Activated T-cell treated with anti-CD3 and anti-CD28 coated beads, Interleukin-2, amount 50 U/mL, for 72 hours (primary cell): ENCODE measurements at places on chromosomes 7 and 10. TPM values are rescaled to one million over a fixed set of nuclear protein-coding genes. Genes with fewer than 3 reads are reported as not detected.

- H3K27me3 ChIP-seq: peaks cover 41% of the 10 kb centered on the region
- DNase-seq: no peak
- peaks cover 1% of the 10 kb centered on the region for H3K36me3 ChIP-seq
- H3K27ac ChIP-seq: no peak overlapping the region
Observed at GRCh38 chr10:120949609-120950031, 98.5 kb downstream of the WDR11 start.

DNA sequence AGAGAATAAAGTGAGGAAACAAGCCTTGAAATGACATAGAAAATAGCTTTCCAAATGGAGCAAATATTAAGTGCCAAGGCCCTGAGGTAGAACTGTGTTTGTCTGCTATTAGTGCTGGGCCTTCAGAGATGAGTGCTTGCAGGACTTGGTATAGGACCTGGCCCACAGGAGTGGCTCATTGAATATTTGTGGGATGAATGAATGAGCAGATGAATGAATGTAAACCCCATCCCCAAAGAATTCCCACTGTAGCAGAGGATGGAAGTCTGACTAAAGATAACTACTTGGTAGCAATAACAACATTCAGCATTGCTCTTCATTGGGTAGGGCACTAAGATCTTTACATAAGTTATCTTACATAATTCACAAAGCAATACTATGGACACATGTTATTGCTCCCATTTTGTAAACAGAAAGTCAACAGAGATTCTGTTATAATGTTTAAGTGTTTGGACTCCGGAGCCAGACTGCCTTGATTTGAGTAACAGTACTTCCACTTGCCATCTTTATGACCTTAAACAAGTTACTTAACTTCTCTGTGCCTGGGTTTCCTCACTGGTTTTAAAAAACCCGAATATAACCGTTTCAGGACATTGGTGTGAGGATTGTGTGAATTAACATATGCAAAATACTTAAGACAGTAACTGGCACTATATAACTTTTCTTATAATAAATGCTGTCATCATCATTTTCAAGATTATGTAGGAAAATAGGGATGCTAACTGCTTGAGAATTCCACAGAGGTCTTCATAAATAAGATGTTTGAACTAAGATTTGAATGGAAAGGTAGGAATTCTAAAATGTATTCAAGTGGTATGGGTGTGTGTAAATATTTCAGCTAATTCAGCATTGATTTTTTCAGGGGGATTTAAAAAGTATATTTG lies 141.9 kb downstream of the PRKG1 start:
- no peaks in the 10 kb centered on the region for H3K27me3 ChIP-seq
- H3K4me1 ChIP-seq: no peaks in the 10 kb centered on the region
- no peak for DNase-seq
- no peaks in the 10 kb centered on the region for H3K36me3 ChIP-seq

- peak within 1 kb of the TSS; percentile 88 for H3K4me3 ChIP-seq
- peak; percentile 76 for DNase-seq
- H3K27me3 ChIP-seq: peaks cover 54% of the 10 kb centered on the region
- no peaks in the 10 kb centered on the region for H3K36me3 ChIP-seq
- peak within 1 kb of the TSS; percentile 22 for H3K27ac ChIP-seq
Observed at GRCh38 chr7:12403287-12404181, at the start of gene VWDE. VWDE (minus strand) TSS chr7:12403865; CDS start chr7:12403716, 149 bp downstream.

- H3K4me3 ChIP-seq: no peak overlapping the region
- H3K4me1 ChIP-seq: peaks cover 4% of the 10 kb centered on the region
- H3K27ac ChIP-seq: no peak overlapping the region
Observed at GRCh38 chr10:86392723-86393094, 26.1 kb upstream of the GRID1 start.

GRCh38 chr10:126243971-126244370 lies 144.3 kb downstream of the ADAM12 start:
- no peaks in the 10 kb centered on the region for H3K36me3 ChIP-seq
- no peaks in the 10 kb centered on the region for H3K27me3 ChIP-seq
- no peak overlapping the region for H3K4me3 ChIP-seq
- H3K4me1 ChIP-seq: no peaks in the 10 kb centered on the region

DNA sequence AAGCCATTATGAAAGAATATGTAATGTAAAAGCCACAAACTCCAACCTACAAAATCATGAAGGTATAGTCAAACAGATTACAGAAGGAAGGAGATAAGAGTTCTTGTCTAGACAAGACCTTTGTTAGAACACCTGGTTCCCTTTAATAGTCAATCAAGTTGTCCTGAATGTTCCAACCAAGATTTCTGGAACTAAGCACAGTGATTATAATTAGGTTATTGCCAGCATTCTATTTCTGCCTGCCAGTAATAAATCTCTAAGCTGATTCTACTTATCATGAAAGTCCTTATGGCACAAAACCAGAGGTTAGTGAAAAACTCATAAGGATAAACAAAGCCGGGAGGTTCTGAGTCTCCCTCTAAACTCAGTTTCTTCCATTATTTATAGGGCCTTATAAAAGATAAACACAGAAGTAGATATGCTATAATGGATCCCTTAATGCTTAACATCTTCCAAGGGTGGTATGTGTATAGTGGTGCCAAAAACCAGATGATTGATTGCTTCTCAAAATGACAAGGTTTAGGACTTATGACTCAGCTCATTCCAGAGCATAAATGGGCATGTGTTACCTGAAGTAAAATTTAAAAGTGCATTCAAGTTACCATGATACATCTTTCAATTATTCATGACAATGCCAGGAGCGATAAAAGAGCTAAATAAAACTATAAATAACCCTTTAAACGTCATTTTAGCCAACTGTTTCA lies 237.2 kb downstream of the CSTF2T start:
- no peak for DNase-seq
- H3K27ac ChIP-seq: no peak overlapping the region
- H3K27me3 ChIP-seq: no peaks in the 10 kb centered on the region
- H3K36me3 ChIP-seq: no peaks in the 10 kb centered on the region
- H3K4me1 ChIP-seq: no peaks in the 10 kb centered on the region

DNA sequence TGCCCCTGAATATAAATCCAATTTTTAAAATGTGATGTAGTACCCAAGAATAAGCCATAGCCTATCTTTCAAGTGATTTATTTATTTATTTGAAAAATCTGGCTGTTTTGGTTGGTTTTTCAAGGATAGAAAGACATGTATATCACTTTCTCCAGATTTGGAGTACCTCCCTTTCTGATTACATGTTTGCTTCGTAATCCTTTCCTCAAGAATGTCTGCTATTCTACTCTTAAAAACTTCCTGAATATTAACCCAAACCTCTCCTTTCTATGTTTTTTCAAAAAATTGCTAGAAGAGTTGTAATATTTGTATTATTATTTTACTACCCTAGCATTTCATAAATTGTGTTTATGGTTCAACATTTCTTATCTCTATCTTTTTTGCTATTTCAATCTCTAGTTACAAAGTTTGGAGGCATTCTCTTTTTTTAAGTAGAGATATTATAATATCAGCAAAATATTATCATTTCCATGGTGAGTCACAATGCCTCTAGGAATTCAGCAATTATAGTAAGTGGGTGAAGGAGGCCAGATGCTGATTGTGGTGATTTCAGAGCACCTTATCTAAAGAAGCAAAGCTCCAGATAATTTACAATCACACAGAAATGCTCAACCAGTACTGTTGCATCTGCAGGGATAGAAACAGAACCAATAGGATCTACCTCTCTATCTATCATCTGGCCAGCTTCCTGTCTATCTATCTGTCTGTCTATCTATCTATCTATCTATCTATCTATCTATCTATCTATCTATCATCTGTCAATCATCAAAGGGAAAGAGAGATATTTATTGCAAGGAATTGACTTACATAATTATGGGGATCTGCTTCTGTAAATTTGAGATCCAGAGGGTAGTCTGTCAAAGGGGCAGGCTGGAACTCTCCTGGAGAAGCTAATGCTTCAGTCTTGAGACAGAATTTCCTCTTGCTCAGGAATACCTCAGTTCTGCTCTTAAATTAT lies 412.5 kb upstream of the SEMA3C start:
- no peak overlapping the region for H3K27ac ChIP-seq
- no peaks in the 10 kb centered on the region for H3K36me3 ChIP-seq
- H3K27me3 ChIP-seq: no peaks in the 10 kb centered on the region
- no peak overlapping the region for H3K4me3 ChIP-seq
- H3K4me1 ChIP-seq: no peaks in the 10 kb centered on the region
- DNase-seq: no peak

DNA sequence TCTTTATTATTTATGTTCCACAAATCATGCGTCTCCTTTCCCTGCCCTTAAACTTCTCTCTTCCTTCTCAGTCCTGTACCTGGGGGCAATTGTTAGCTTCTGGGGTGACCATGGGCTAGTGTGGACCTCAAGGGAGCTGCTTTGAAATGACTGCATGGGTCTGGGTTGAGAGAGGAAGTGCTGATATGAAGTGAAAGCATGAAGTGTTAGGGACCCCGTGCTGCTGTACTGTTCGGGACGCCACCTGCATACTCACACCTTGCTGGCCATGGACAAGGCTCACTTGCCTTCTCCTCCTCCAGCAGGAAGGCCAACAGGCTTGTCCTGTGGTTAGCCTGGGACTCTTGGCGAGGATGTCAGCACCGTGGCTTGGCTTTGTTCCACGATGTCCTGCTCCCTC lies 56.7 kb downstream of the MTPN start:
- H3K27ac ChIP-seq: no peak overlapping the region
- no peaks in the 10 kb centered on the region for H3K4me1 ChIP-seq
- no peaks in the 10 kb centered on the region for H3K36me3 ChIP-seq
- no peak for DNase-seq
- no peaks in the 10 kb centered on the region for H3K27me3 ChIP-seq

GRCh38 chr10:792792-793100 lies 103.3 kb upstream of the DIP2C start:
- H3K36me3 ChIP-seq: peaks cover 12% of the 10 kb centered on the region
- DNase-seq: no peak
- H3K4me1 ChIP-seq: peaks cover 6% of the 10 kb centered on the region

GIMAP2 gene
- total RNA-seq: 59.4 TPM

ZNF92 gene
- 16.8 TPM for total RNA-seq

SFTPA1 gene
- not detected for total RNA-seq

MBL2 gene
- total RNA-seq: not detected
